ENCODE measurements at places on chromosomes 12 and 14.

DNA sequence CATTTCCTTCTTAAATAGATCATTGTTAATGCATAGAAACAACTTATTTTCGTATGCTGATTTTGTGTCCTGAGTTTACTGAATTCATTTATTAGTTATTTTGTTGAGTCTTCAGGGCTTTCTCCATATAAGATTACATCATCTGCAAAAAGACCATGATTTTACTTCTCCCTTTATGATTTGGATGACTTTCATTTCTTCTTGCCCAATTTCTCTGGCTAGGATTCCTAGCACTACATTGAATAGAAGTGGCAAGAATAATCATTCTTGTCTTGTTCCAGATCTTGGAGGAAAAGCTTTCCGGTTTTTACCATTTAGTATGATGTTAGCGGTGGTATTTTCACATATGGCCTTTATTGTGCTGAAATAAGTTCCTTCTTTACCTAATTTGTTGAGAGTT is 303.0 kb upstream of the RTL1 start:
- H3K27me3 ChIP-seq: no peaks in the 10 kb centered on the region
- no peaks in the 10 kb centered on the region for H3K4me1 ChIP-seq
- DNase-seq: no peak
- no peak overlapping the region for H3K27ac ChIP-seq

GRCh38 chr14:55410876-55411275 is 754 bp downstream of the ATG14 start:
- no peaks in the 10 kb centered on the region for H3K27me3 ChIP-seq
- no peaks in the 10 kb centered on the region for H3K36me3 ChIP-seq
- DNase-seq: no peak
- peaks cover 5% of the 10 kb centered on the region for H3K4me1 ChIP-seq

DNA sequence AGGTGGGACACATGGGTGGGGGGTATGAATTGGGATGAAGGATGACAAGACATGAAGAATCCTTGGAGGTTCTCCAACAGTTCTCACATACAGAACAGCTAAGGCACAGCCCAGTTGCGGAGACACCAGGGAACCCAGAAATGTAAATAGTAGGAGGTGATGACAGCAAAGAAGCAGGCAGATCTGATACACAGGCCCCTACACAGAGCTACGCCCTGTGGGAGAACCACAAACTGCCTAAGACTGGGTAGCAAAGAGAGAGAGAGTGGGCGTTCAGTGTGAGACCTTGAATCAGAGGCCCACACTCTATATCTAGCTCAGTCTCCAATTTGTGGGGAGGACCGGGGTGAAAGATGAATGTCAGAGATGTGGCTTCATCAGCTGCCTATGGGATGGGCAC is 9.5 kb upstream of the NUMB start:
- peaks cover 6% of the 10 kb centered on the region for H3K4me1 ChIP-seq
- peak overlapping the region; percentile 26 for H3K27ac ChIP-seq
- no peaks in the 10 kb centered on the region for H3K27me3 ChIP-seq
- H3K36me3 ChIP-seq: no peaks in the 10 kb centered on the region

DNA sequence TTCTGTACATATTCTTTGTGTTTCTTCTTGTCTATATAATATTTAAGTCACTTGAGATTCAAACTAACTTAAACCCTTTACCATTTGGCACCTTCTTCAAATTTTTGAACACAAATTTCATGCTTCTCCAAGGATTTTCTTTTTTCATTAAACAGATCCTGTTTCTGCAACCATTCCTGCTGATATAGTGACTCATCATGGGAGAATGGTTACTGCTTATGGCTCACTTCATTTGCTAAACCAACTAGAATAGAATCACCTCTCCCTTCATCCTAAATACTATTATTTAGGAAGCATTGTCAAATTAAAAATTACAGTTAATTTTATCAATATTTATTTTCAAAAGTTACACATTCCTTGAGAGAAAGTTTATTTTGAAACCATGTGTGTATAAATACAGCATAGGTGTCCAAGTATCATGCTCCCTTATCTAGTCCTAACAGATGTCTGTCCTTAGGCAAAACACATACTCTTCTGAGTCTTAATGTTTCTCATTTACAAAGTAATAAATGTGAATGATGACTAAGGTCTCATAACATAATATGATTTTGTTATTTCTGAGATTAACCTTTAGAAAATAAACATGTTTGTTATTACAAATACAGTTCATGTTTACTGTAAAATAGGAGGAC is 40.7 kb downstream of the PLCZ1 start:
- no peak overlapping the region for H3K27ac ChIP-seq
- no peaks in the 10 kb centered on the region for H3K4me1 ChIP-seq
- H3K36me3 ChIP-seq: no peaks in the 10 kb centered on the region
- H3K4me3 ChIP-seq: no peak overlapping the region
- no peak for DNase-seq

GRCh38 chr14:19743256-19743655 is at the start of gene OR4Q3:
OR4Q3 (plus strand) TSS chr14:19743571.
- no peak for DNase-seq
- H3K27ac ChIP-seq: no peak within 1 kb of the TSS
- H3K27me3 ChIP-seq: no peaks in the 10 kb centered on the region
- no peaks in the 10 kb centered on the region for H3K4me1 ChIP-seq

- H3K4me3 ChIP-seq: no peak overlapping the region
- H3K27ac ChIP-seq: no peak overlapping the region
- H3K27me3 ChIP-seq: no peaks in the 10 kb centered on the region
- H3K36me3 ChIP-seq: no peaks in the 10 kb centered on the region
- no peaks in the 10 kb centered on the region for H3K4me1 ChIP-seq
Measured at GRCh38 chr12:87469295-87469694, 559.9 kb downstream of the C12orf50 start.

DNA sequence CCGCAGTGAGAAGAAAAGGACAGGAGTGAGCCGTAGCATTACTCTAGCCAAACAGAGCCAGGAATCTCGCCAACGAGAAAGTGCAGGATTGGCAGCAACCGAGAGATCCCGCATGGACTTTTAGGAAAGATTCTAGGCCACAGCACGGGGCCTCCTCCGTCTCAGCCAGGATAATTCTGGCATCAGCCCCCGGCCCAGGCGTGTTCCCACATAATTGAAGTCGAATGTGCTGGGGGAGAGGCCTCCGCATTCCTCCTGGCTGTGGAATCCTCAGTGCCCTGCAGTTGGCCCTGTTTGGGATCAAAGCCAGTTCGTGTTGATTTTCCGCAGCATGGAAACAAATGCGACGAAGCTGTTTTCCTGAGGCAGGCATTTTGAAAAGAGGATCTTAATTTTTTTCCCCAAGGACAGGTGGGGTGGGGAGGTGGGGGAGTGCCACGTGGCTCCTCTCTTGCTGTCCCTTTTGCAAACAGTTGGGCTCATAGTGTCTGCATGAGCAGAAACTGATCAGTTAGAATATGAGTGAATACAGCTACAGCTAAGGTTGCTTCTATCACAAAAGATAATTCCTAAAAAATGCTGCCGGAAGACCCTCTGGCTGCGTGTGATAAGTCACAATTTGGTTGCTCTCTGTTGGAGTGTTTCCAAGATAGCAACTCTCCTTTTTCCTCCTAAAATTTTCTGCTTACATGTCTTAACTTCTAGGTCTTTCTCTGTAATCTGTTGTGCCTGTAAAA is 37.3 kb upstream of the ATXN2 start:
- peak overlapping the region; percentile 69 for H3K27ac ChIP-seq
- peak; percentile 94 for DNase-seq
- H3K4me3 ChIP-seq: no peak overlapping the region
- H3K36me3 ChIP-seq: no peaks in the 10 kb centered on the region
- peaks cover 15% of the 10 kb centered on the region for H3K4me1 ChIP-seq

DNA sequence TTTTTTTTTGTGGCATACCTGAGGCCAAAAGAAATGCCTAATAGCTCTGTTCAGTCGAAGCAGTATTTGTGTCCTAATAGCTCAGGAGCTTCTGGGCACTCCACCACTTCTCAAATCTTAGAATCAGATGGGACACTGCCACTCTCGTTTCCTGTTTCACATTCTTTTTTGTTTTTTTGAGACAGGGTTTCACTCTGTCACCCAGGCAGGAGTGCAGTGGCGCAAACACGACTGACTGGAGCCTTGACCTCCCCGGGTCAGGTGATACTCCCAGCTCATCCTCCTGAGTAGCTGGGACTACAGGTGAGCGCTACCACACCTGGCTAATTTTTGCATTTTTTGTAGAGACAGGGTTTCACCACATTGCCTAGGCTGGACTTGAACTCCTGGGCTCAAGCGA is 52.7 kb downstream of the SPPL3 start:
- no peaks in the 10 kb centered on the region for H3K27me3 ChIP-seq
- H3K27ac ChIP-seq: no peak overlapping the region
- no peak overlapping the region for H3K4me3 ChIP-seq
- no peaks in the 10 kb centered on the region for H3K36me3 ChIP-seq
- no peak for DNase-seq

- no peak overlapping the region for H3K4me3 ChIP-seq
- no peak for DNase-seq
Measured at GRCh38 chr14:71371711-71372396, 464.6 kb downstream of the PCNX1 start.

- H3K27me3 ChIP-seq: no peaks in the 10 kb centered on the region
- peaks cover 4% of the 10 kb centered on the region for H3K36me3 ChIP-seq
- H3K4me3 ChIP-seq: no peak overlapping the region
- H3K27ac ChIP-seq: no peak overlapping the region
- DNase-seq: no peak
- peaks cover 13% of the 10 kb centered on the region for H3K4me1 ChIP-seq
Measured at GRCh38 chr14:104741803-104742251, 11.1 kb upstream of the SIVA1 start.

- H3K4me3 ChIP-seq: no peak overlapping the region
- no peaks in the 10 kb centered on the region for H3K4me1 ChIP-seq
- DNase-seq: no peak
- H3K27ac ChIP-seq: no peak overlapping the region
- no peaks in the 10 kb centered on the region for H3K27me3 ChIP-seq
Measured at GRCh38 chr12:126768517-126768916, 1498.5 kb upstream of the TMEM132C start.

DNA sequence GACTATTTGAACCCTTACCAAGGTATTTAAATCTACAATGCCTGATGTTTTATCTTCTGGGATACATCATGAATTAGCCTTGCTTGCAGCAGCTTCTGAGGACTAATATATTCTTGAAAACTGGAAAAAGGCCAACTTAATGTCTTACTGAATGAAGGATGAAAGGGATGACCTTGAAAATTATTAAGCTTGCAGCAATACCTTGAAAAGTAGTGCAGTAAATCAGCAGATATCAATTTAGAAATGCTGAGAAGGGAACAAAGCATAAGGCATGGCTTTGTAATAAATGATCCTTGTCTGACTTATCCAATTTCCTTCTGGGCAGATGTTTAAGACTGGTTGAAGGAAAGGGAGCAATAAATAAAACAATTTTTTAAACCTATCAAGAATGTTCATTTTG is 37.3 kb upstream of the FERMT2 start:
- no peaks in the 10 kb centered on the region for H3K4me1 ChIP-seq
- no peak for DNase-seq
- no peaks in the 10 kb centered on the region for H3K36me3 ChIP-seq
- H3K27ac ChIP-seq: no peak overlapping the region
- no peak overlapping the region for H3K4me3 ChIP-seq
- no peaks in the 10 kb centered on the region for H3K27me3 ChIP-seq

GRCh38 chr14:24409192-24409591 is 10.4 kb downstream of the NYNRIN start:
- no peaks in the 10 kb centered on the region for H3K4me1 ChIP-seq
- DNase-seq: no peak
- no peaks in the 10 kb centered on the region for H3K27me3 ChIP-seq
- H3K27ac ChIP-seq: no peak overlapping the region
- H3K4me3 ChIP-seq: no peak overlapping the region
- H3K36me3 ChIP-seq: peaks cover 51% of the 10 kb centered on the region

DNA sequence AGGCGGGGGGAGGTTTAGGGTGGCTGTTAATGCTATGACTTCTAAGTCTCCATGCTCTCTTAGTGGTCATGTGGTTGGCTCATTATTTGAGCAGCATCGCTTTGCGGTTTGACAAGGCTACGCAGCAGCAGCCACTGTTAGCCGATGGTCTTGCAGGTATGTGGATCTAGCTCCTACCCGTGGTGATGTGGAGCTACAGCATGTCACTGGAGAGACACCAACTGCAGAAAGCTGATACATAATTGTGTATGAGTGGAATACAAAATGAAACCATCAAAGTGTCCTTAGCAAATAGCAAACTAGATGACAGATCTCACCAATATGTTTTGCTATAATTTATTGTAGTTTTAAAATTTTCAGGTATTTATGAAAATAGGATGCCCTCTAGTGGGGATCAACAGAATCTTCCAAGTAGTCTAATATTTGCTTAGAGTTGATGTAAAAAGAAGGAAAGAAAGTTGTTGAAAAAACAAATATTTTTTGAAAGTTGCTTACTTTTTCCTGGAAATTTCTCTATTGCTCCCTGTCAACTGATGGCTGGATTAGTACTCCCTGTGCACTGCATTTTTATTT is 94.9 kb downstream of the NAV3 start:
- H3K4me1 ChIP-seq: no peaks in the 10 kb centered on the region
- no peaks in the 10 kb centered on the region for H3K36me3 ChIP-seq
- peak; percentile 94 for DNase-seq
- no peak overlapping the region for H3K27ac ChIP-seq
- H3K27me3 ChIP-seq: no peaks in the 10 kb centered on the region
- no peak overlapping the region for H3K4me3 ChIP-seq

DNA sequence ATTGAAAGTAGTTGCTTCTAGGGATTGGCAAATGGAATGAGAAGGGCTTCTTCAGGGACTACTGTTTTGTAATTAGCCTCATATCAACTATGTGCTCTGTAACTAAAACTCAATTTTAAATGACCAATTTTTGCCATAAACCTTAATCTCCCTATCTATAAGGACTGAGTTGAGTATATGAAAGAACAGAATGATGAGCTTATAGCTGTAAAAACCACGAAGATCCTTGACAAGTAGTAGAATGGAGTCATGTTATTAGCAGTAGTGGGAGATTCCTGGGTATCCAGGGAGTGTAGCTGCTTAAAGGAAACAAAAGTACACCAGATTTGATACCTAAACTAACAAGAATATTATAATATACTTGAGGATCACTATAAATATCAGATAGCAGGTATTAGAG is 28.0 kb downstream of the LGALS3 start:
- no peak for DNase-seq
- H3K27me3 ChIP-seq: no peaks in the 10 kb centered on the region
- H3K4me1 ChIP-seq: no peaks in the 10 kb centered on the region
- H3K36me3 ChIP-seq: peaks cover 7% of the 10 kb centered on the region

DNA sequence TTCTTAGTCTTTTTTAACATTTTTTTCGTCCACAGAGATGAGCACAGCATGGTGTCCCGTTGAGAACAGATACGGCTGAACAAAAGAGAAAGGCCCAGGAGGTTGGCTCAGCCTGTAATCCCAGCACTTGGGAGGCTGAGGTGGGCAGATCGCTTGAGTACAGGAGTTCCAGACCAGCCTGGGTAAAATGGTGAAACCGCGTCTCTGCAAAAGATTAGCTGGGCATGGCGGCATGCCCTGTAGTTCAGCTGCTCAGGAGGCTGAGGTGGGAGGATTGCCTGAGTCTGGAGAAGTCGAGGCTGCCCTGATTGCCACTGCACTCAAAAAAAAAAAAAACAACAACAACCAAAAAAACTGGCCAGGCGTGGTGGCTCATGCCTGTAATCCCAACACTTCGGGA is 5.9 kb upstream of the EP400 start:
- H3K4me1 ChIP-seq: no peaks in the 10 kb centered on the region
- no peak overlapping the region for H3K4me3 ChIP-seq
- DNase-seq: no peak
- H3K27ac ChIP-seq: no peak overlapping the region
- H3K36me3 ChIP-seq: peaks cover 27% of the 10 kb centered on the region
- no peaks in the 10 kb centered on the region for H3K27me3 ChIP-seq

GRCh38 chr12:96701856-96702255 is 205.2 kb upstream of the NEDD1 start:
- no peak overlapping the region for H3K4me3 ChIP-seq
- H3K27ac ChIP-seq: no peak overlapping the region
- no peak for DNase-seq
- no peaks in the 10 kb centered on the region for H3K27me3 ChIP-seq
- no peaks in the 10 kb centered on the region for H3K36me3 ChIP-seq
- H3K4me1 ChIP-seq: no peaks in the 10 kb centered on the region

Measured in lung (tissue), 17 donors.